Gastroesophageal sphincter (tissue), 4 donors: ENCODE measurements at places on chromosomes 7 and 10. TPM values are rescaled to one million over a fixed set of nuclear protein-coding genes. Genes with fewer than 3 reads are reported as not detected.
A peak's percentile ranks its signal among the peaks of the same experiment; 100 is the strongest.

DNA sequence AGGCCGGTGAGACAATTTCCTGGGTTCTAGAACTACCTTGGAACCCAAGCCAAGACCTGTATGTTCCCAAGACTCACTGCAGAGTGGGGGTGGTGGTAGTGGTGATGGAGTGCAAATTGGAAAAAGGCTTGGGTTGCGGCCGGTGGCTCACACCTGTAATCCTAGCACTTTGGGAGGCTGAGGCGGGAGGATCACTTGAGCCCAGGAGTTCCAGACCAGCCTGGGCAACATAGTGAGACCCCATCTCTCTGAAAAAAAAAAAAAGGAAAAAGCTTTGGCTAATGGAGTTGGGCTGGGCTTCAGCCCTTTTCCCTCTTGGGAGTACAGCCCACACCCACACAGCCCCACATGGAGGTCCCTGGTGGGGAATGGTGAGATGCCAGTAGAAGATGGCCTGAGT, 4.1 kb downstream of the AP4M1 start:
- peaks cover 80% of the 10 kb centered on the region for H3K36me3 ChIP-seq
- no peaks in the 10 kb centered on the region for H3K4me1 ChIP-seq
- no peak for ATAC-seq
- no peaks in the 10 kb centered on the region for H3K27me3 ChIP-seq
- H3K27ac ChIP-seq, result no peak overlapping the region

DNA sequence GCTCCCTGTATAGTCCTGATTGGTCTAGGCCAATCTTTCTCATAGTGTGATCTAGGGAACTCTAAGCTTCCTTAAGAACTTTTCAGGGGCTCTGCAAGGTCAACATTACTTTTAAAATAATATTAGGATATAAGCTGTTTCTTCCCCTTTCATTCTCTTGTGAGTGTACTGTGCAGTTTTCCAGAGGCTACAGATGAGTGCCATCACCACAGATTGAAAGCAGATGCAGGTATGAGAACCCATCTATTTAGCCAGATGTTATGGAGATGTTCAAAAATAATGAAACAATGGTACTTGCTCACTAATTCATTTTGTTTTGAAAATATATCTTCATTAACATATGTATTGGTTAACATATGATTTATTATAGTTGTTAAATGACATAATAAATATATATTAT, 169.2 kb upstream of the SEMA3A start:
- H3K4me3 ChIP-seq, result no peak overlapping the region
- no peaks in the 10 kb centered on the region for H3K27me3 ChIP-seq
- H3K4me1 ChIP-seq, result no peaks in the 10 kb centered on the region
- no peaks in the 10 kb centered on the region for H3K36me3 ChIP-seq
- no peak for ATAC-seq

SPDYE2B gene
- not detected for total RNA-seq

DNA sequence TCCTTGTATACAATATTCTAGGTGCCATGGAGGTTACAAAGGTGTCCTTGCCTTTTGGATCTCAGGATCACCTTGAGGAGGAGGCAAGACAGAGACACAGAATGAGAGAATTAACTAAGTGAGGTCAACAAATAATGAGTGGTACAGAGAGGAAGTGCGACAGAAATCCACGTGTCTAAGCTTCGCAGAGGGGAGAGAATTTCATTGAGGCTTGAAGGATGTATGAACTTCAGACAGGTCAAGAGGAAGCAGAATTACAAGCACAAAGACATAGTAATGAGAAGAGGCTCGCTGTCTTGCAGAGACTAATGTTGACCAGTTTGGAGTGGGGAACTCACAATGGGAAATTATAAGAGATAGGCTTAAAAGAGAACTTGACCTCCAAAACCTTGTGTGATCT, 308.7 kb downstream of the FRMD4A start:
- peak overlapping the region; percentile 39 for H3K4me3 ChIP-seq
- no peaks in the 10 kb centered on the region for H3K36me3 ChIP-seq
- H3K4me1 ChIP-seq, result no peaks in the 10 kb centered on the region
- H3K27me3 ChIP-seq, result no peaks in the 10 kb centered on the region
- H3K27ac ChIP-seq, result no peak overlapping the region

- peaks cover 8% of the 10 kb centered on the region for H3K4me1 ChIP-seq
- no peak overlapping the region for H3K4me3 ChIP-seq
- peak overlapping the region; percentile 87 for H3K27ac ChIP-seq
- H3K27me3 ChIP-seq, result no peaks in the 10 kb centered on the region
Measured at GRCh38 chr7:134730411-134730829, 49.0 kb upstream of the CALD1 start.

GRCh38 chr10:32156031-32156495, 99.8 kb upstream of the KIF5B start:
- H3K27ac ChIP-seq, result no peak overlapping the region
- no peak overlapping the region for H3K4me3 ChIP-seq
- no peaks in the 10 kb centered on the region for H3K4me1 ChIP-seq

- H3K4me1 ChIP-seq, result peaks cover 4% of the 10 kb centered on the region
- H3K27ac ChIP-seq, result no peak overlapping the region
- ATAC-seq, result no peak
- H3K36me3 ChIP-seq, result peaks cover 25% of the 10 kb centered on the region
Measured at GRCh38 chr7:131046246-131046645, 281.4 kb upstream of the MKLN1 start.

- ATAC-seq, result no peak
- H3K4me1 ChIP-seq, result no peaks in the 10 kb centered on the region
- H3K27ac ChIP-seq, result no peak overlapping the region
- no peaks in the 10 kb centered on the region for H3K27me3 ChIP-seq
- no peak overlapping the region for H3K4me3 ChIP-seq
Measured at GRCh38 chr10:58412502-58412961, 27.3 kb downstream of the TFAM start.

- H3K27me3 ChIP-seq, result no peaks in the 10 kb centered on the region
- peaks cover under 1% of the 10 kb centered on the region for H3K4me1 ChIP-seq
- no peak overlapping the region for H3K27ac ChIP-seq
Measured at GRCh38 chr7:131562941-131563340, 6.5 kb upstream of the PODXL start.

POU6F2 gene
- total RNA-seq, result 0.66 TPM

GRCh38 chr10:124474514-124475070, 13.0 kb downstream of the LHPP start:
- H3K36me3 ChIP-seq, result no peaks in the 10 kb centered on the region
- no peak overlapping the region for H3K27ac ChIP-seq
- no peak for ATAC-seq

NPFFR1 gene
- total RNA-seq, result 0.04 TPM

GRCh38 chr7:158529181-158530096, 58.2 kb downstream of the PTPRN2 start:
- no peaks in the 10 kb centered on the region for H3K36me3 ChIP-seq
- H3K4me1 ChIP-seq, result no peaks in the 10 kb centered on the region
- H3K27ac ChIP-seq, result no peak overlapping the region
- peaks cover 60% of the 10 kb centered on the region for H3K27me3 ChIP-seq
- H3K4me3 ChIP-seq, result no peak overlapping the region

MPP7 gene
- total RNA-seq, result 22.9 TPM

DNA sequence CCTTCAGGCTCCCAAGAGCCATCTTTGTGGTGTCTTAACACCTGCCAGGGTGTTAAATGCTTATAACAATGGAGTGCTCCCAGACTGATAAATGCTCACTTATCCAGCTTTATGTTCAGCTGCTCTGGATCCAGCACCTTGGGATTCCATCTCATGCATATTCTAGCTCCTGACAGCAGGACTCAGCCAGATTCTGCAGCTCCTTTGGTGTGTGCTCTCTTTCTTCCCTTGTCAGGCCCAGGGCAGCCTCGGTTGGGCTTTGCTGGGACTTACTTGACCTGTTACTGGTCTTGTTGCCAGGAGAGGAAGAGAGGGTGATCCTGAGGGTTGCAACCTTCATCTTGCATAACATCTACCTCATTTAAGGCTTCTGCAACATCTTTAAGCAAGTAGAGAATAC, 59.4 kb upstream of the CCNY start:
- no peaks in the 10 kb centered on the region for H3K36me3 ChIP-seq
- no peak for ATAC-seq
- H3K27me3 ChIP-seq, result no peaks in the 10 kb centered on the region
- H3K4me1 ChIP-seq, result no peaks in the 10 kb centered on the region
- no peak overlapping the region for H3K4me3 ChIP-seq

GRCh38 chr10:100109670-100110069, 28.0 kb upstream of the CPN1 start:
- H3K4me3 ChIP-seq, result no peak overlapping the region
- H3K4me1 ChIP-seq, result no peaks in the 10 kb centered on the region
- ATAC-seq, result no peak
- no peak overlapping the region for H3K27ac ChIP-seq

DNA sequence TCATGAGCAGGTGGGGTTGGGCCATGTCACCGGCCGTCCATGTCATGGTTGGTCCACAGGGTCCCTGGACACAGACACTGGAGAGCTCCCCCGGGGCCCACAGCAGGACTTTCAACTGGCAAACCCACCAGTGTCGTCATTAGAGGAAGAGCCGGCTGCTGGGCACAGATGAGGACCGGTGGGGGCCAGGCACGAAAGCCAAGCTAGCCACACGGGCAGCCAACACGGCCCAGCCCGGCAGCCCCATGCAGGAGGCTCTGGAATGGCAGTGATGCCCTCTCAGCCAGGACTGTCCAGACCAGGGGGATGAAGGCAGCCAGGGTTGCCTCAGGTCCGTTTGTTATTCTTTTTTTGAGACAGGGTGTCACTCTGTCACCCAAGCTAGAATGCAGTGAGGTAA, 21.1 kb upstream of the UNCX start:
- peaks cover 94% of the 10 kb centered on the region for H3K27me3 ChIP-seq
- peaks cover 10% of the 10 kb centered on the region for H3K4me1 ChIP-seq
- no peak overlapping the region for H3K27ac ChIP-seq
- no peaks in the 10 kb centered on the region for H3K36me3 ChIP-seq

- no peaks in the 10 kb centered on the region for H3K36me3 ChIP-seq
- no peak overlapping the region for H3K27ac ChIP-seq
- no peak for ATAC-seq
- H3K4me1 ChIP-seq, result no peaks in the 10 kb centered on the region
- no peaks in the 10 kb centered on the region for H3K27me3 ChIP-seq
Measured at GRCh38 chr10:47283848-47284247, 16.1 kb upstream of the GDF10 start.

DNA sequence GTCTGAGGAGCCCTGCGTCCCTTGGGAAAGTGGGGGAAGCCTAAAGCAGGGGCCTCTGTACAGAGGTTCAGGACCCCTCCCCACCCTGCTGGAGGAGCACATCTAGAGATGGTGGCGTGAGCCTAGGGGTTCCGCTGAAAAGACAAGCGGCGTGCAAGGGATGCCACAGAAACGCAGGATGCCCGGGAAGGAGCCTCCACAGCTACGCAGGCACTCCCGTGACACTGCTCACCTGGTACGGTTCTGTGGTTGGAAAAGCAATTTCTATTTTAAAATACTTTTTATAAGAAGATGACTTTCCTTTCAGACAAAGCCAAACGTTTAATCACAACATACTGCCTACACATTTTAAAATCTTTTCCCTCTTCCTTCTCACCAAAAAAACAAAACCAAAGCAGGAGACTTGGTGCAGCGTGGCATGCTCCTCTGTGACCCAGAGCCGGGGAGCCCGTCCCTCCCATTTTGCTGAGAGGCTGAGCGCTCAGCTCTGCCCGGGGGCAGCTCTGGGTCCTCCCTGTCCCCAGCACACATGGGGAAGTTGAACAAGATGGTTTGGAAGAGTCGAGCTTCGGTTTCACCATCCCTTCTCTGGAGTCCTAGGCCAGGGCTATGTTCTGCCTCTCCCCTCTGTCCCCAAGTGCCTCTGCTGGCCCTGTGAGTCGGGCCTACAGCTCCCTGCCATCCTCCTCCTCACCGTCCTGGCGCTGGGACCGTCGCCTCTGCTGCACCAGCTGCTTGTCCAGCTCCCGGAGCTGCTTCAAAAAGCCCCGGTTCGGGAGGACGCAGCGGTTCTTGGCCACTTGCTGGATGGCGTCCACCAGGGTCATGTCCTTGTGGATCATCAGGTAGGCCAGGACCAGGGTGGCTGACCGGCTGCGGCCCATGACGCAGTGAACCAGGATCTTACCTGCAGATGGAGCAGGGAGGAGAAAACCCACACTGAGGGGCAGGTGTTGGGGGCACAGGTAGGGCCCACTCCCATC, 74.0 kb upstream of the SAMD8 start:
- H3K27ac ChIP-seq, result no peak overlapping the region
- no peaks in the 10 kb centered on the region for H3K4me1 ChIP-seq
- H3K36me3 ChIP-seq, result peaks cover 5% of the 10 kb centered on the region
- H3K27me3 ChIP-seq, result no peaks in the 10 kb centered on the region

DNA sequence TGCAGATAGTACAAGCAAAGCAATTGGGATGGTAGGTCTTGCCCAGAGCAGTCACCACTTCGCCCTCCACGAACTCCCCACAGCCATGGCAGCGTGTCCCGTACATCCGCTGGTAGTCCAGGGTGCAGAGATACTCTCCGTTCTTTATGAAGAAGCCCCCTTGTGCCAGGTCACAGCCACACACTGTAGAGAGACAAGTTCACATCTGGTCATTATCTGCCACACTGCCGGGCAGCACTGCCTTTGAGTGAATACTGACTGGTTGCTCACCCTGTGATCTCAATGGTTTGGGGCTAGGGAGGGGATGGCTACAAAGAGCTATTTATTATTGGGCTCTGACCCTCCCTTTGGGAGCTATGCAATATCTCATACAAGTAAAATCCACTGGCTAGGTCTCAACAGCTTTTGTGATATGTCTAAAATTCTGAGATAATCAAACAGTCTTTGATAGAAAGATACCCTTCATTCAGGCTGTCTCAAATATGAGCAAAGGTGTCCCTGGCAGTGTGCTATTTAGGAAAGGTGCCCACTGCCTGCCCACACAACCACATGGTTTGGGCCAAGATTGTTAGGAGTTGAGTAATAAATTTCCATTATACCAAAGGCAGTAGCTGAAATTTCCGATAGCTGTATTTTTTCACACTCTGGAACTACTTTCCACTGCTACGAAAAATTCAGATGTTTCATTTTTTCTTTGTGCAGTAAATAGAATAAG, 82.5 kb downstream of the ABLIM1 start:
- H3K4me1 ChIP-seq, result peaks cover 9% of the 10 kb centered on the region
- H3K27ac ChIP-seq, result no peak overlapping the region
- peak overlapping the region; percentile 29 for H3K4me3 ChIP-seq
- H3K27me3 ChIP-seq, result no peaks in the 10 kb centered on the region
- ATAC-seq, result no peak

SLC25A28 gene
- total RNA-seq, result 35.0 TPM

- H3K27me3 ChIP-seq, result no peaks in the 10 kb centered on the region
- no peak for ATAC-seq
- H3K36me3 ChIP-seq, result no peaks in the 10 kb centered on the region
- H3K4me1 ChIP-seq, result no peaks in the 10 kb centered on the region
- no peak overlapping the region for H3K4me3 ChIP-seq
Measured at GRCh38 chr10:34932235-34932634, 117.1 kb upstream of the PARD3 start.

- ATAC-seq, result no peak
- no peaks in the 10 kb centered on the region for H3K27me3 ChIP-seq
- no peak overlapping the region for H3K27ac ChIP-seq
Measured at GRCh38 chr10:11885437-11886137, 62.4 kb downstream of the PROSER2 start.

SYT15 gene
- 11.2 TPM for total RNA-seq
